NCI-H526 treated with DMSO at 0.1 percent for 48 hours (cell line): ENCODE measurements at places on chromosomes 4 and X.
A peak's percentile ranks its signal among the peaks of the same experiment; 100 is the strongest.

DNA sequence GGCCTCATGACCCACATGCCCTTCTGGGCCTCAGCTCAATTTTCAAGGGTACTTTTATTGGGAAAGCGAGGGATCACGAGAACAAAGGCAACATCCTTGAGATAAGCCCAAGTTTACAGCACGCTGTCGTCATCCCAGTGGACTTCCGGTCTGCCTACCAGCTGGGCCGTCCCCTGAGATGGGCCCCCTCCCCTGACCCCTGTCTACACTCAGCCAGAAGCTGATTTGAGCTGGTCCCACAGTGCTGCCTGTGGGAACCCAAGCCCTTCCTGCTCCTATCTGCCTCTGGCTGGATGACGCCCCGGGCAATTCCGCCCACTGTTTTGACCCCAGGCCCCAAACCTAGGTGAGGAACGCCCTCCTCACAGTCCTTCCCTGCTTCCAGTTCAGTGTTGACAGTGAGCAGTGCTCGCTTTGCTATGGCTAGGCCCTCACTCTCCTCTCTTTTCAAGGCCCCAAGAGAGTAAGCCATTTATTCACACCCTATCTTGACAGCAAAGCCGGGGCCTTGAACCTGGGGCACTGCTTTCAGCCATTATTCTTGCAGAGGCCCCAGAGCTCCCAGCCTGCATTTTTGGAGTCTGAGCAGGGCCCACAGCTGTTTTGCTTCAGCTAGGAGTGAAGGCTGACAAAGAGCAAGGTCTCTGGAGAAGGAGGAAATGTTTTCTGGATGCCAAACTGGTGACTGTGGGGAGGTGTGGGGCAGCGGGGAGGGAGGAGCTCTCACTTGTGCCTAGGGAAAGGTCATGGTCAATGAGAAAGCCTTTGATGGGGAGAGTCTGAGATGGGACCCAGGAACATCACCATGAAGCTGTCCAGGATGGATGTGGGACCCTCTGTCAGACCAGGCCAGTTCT is 164.6 kb upstream of the BCOR start:
- DNase-seq = no peak

GRCh38 chrX:64850371-64851082 is 125.7 kb downstream of the ZC4H2 start:
- DNase-seq = no peak

GRCh38 chr4:11297627-11298026 is 131.1 kb downstream of the HS3ST1 start:
- no peak for DNase-seq

GRCh38 chr4:121072224-121073003 is at the start of gene NDNF:
NDNF (minus strand) TSS chr4:121072535; CDS start chr4:121045837, 26,698 bp downstream.
- DNase-seq = no peak

- no peak for DNase-seq
Observed at GRCh38 chr4:84263415-84263814, 235.7 kb downstream of the NKX6-1 start.

- DNase-seq = peak; percentile 45
Observed at GRCh38 chr4:183443655-183444213, 702 bp upstream of the CDKN2AIP start.
